ENCODE measurements at places on chromosomes 1 and 21.
A peak's percentile ranks its signal among the peaks of the same experiment; 100 is the strongest.

DNA sequence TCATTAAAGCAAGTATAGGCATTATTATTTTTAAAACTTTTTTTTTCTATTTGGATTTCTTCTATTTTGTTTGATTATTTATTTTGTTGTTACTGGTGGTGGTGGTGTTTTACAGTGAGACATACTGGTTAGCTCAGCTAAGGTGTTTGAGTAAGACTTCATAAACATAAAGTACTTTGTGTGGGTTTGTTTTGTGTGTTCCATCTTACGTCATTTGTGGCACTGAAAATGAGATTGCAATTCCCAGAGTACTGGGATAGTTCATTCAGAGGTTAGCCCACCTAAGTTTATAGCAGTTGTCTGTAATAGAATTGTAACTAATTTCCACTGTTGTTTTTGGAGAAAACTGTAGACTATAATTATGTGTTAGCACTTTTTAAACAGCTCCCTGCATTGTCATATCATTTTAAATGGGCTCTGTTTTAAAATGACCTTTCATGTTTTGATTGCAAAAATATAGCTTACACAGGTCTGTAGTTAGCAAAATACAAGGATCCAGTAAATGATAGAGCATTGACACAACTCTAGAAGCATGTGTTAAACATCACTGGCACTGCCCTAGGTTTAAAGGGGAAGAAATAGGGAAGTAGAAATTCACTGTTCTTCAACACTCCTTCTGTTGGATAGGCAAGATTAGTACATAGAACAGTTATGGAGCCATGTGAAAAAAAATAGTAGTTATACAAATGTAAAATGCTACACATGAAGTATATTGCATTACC is 171.7 kb downstream of the NFIA start:
- no peak for DNase-seq

DNA sequence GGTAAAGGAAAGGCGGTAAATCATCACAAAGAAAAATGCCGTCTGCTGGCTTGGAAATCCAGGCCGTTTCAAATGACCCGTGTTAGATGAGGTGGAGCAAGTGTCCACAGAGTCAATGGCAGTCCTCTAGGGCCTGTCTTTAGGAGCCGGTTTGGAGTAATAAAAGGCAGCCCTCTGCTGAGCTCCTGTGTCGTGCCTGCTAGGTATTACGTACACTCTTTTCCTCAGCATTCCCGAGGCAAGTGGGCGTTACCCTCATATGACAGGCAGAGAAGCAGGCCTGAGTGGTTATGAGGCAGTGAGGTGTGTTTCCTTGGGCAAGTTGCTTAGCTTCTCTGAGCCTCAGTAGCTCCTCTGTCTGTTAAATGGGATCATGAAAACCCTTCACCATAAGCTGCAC is 7.7 kb downstream of the NENF start:
- no peak for DNase-seq

GRCh38 chr1:115144176-115144575 is 54.9 kb upstream of the TSPAN2 start:
- no peak for DNase-seq

- DNase-seq, result no peak
Measured at GRCh38 chr1:241527146-241527545, 5.0 kb upstream of the KMO start.

DNA sequence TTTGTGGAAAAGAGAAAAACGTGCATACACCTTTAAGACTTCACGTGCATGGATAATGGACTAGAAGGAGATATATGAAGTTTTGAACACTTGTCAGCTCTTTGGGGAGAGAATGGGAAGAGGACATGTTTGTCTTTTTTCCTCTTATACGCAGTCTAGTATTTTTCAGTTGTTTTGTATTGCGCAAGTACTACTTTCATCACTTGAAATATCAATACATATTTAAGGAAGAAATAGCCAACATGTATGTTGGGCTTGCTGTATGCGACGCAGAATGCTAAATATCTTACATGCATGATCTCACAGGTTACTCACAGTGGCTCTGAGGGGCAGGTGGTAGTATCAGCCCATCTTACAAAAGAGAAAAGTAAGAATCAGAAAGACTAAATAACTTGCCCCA is 176.5 kb upstream of the RUNX1 start:
- no peak for DNase-seq

DNA sequence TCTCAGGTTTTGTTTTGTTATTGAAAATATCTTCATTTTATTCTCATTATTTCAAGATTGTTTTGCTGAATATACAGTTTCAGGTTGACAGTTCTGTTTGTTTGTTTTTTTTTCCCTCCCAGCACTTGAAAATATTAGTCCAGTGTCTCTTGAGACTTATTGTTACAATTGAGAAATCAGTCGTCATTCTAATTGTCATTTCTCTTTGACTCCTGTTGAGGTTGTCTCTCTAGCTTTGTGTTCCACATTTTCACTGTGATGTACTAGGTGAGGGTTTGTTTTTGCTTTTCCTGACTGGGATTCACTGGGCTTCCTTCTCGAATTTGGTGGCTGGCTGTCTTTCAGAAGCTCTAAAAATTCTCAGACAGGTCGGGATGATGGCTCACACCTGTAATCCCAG is 443.2 kb upstream of the VAMP3 start:
- DNase-seq, result no peak

- no peak for DNase-seq
Measured at GRCh38 chr1:231571904-231572303, 43.4 kb downstream of the TSNAX start.

- DNase-seq, result no peak
Measured at GRCh38 chr21:28598214-28598613, 394.5 kb downstream of the LTN1 start.

DNA sequence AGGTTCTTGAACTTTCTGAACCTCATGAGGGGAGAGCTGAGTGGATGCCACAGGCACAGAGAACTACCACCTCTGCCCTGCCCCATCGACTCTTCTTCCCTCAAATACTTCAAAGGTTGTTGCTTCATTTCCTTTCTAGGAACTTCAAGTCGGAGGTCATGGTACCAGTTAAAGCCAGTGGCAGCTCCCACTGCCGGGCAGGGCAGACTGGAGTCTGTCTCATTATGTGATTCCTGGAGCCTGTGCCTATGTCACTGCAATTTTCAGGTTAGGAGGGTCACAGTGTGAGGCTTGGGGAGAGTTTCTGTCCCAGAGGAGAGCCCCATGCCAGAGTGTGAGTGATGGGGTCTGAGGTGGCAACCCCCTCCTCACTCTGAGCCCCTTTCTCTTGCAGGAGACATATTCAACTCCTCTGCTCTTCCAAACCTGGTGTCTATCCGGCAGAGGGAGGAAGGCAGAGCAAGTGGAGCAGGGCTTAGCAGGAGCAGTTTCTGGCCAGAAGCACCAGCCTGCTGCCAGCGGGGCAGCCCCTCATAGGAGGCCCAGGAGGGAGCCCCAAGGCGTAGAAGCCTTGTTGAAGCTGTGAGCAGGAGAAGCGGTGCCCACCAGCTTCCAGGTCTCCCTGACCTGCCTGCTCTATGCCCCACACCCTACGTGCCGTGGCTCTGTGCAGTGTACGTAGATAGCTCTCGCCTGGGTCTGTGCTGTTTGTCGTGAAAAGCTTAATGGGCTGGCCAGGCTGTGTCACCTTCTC is 29.3 kb downstream of the CAMK1G start:
- no peak for DNase-seq

DNA sequence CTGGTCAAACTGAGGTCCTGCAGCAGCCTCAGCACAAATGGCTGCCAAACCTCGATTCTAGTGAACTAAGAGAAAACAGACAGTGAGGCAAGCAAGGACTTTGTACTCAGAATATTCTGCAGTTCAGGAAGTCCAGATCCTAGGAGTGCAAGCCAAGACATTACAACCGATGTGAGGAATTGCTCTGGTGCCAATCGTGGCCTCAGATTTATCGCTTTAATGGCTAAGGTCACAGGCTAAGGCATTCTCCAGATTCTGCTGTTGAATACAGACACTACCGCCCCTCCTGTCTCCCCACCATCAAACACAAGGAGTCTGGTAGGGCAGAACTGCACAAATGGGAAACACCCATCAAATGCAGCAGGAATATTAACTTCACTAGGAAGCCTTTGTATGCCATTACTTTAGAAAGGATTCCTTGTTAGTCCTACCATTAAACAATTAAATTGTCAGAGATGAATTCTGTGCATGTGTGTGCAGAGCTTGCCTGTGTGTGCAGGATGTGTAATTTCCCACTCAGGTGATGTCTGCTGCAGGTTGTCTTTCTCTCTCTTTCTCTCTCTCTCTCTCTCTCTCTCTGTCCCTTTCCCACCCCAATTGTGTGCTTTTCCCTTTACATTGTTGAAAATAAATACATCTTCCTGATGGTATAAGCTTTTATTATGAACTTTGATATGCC is 9.2 kb upstream of the SERTAD4 start:
- peak; percentile 21 for DNase-seq

GRCh38 chr1:223654083-223654482 is 11.4 kb downstream of the CAPN8 start:
- no peak for DNase-seq

GRCh38 chr1:63738772-63739171 is 35.0 kb upstream of the ROR1 start:
- no peak for DNase-seq

- DNase-seq, result no peak
Measured at GRCh38 chr1:230939806-230940489, 38.7 kb downstream of the TTC13 start.

- DNase-seq, result no peak
Measured at GRCh38 chr1:167685844-167686243, 35.9 kb upstream of the MPZL1 start.

GRCh38 chr1:189021577-189021976 is 1456.1 kb downstream of the BRINP3 start:
- DNase-seq, result no peak

DNA sequence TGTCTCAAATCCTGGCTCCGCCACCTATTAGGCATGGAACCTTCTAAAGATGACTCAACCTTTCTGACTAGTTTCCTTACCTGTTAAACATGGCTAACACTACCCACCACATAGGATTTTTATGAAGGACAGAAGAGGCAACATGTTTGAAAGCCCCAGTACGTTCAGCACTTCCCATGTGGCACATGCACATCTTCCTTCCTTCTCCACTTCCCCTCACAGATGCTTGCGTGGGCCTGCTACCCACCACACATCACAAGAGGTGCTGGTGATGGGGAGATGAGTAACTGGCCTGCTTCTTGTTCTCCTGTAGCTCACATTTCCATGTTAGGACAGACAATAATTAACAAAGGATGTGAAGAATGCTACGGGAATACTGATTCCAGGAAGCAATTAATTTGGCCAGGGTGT is 7.1 kb downstream of the ZBTB21 start:
- no peak for DNase-seq

- no peak for DNase-seq
Measured at GRCh38 chr1:221739018-221739676, 2.7 kb downstream of the DUSP10 start.

DNA sequence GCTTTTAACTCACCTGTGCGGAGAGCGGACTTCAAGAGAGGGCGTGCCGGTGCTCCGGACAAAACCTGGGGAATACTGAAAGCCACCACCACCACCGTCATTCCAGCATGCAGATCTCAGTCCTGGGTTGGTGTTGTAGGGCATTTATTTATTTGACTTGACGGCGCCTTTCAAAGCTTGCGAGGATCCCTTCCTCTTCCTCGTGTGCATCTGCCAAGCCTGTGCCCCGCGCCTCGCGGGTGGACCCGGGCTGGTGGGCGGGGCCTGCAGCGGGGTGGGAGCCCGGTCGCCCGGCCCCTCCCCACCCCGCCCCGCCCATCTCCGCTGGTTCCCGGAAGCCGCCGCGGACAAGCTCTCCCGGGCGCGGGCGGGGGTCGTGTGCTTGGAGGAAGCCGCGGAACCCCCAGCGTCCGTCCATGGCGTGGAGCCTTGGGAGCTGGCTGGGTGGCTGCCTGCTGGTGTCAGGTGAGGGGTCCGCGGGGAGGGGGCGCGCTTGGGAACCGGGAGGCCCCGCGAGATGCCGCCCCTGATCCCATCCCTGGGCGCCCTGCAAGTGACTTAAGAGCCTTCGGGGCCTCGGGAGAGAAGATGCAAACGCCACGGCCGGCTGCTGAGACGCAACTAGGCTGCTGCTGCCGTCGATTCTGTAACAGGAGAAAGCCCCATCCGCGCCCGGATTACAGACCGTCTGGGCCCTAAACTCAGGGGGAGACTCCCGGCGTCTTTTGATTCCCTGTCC is at the start of gene IL10RB:
IL10RB (plus strand) TSS at position 318 of the 739 bp plus-strand sequence; CDS start at position 417, 99 bp downstream.
- peak; percentile 76 for DNase-seq

- DNase-seq, result no peak
Measured at GRCh38 chr1:186958520-186958919, 129.8 kb downstream of the PLA2G4A start.

GRCh38 chr1:90341516-90341915 is 346.6 kb downstream of the ZNF326 start:
- DNase-seq, result no peak

DNA sequence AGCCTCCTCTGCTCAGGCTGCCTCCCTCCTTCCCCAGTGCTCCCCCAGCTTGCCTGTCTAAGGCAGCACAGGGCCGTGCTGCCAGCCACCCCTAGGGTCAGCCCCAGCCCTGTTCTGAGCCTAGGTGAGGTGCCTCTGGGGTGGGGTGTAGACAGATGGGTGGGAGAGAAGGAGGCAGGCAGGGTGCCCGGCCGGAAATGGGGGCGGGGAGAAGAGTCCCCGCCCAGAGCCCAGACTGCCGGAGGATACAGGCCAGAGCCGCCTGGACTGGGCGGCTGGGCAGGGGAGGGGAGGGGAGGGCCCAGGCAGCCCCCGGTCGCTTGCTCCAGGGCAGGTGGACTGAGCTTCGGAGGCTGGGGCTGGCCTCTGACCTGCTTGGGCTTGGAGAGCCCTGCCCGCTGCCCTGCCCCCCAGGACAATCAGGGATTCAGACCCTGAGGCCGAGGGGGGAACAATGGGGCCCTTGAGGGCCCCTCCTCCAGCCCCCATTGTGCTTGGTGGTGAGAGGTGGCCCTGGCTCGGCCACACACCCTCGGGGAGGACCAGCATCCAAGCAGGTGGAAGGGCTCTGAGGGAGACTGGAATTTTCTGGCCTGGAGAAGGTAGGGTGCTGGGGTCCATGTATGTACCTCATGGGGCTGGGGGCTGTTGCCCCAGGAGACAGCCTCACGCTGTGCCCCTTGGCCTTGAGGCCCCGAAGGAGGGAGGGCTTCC is at the start of gene GJC2:
GJC2 (plus strand) TSS at position 525 of the 714 bp plus-strand sequence. CDS start 7,829 bp downstream, outside the sequence.
- peak; percentile 29 for DNase-seq

DNA sequence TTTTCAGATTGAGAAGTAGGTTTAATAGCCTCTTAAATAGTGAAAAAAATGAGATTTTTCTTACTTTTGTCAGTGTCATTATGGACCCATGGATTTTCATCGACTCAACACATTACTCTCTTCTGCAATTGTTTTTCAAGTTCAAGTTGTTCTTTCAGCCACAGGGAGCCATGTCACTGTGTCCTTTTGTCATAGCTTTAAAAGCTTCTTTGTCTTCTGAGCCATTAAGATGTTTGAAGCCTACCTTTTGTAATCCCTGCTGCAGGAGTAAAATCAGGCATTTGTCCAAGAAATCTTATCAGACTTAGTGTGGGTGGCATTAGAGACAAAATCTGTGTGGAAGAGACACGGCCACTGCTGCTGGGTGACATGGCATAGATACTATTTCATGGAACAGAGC is 92.8 kb upstream of the ZP4 start:
- DNase-seq, result no peak

GRCh38 chr1:172727956-172728603 is 69.2 kb downstream of the FASLG start:
- peak; percentile 32 for DNase-seq

Measured in SK-N-DZ (cell line).